Tongue (tissue), 3 donors: ENCODE measurements at places on chromosomes 3 and 15.

DNA sequence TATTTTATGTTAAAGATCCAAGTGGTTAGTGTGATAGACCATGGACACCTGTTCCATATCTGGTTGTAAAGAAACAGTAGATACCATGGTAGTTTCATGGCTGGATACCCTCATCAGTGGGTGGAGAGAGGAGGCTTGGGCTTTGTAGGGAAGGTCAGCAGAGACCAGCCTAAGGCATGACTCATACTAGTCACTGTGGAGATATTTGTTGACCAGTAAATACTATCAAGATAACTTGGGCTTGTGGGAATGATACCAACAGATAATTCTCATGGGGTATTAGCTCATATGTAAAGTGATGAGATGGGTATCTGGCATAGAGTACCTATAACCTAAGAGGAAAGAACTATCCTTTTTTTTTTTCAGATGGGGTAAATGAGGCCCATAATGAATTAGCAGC, 354.5 kb downstream of the CACNA2D3 start:
- no peak for DNase-seq

GRCh38 chr3:186046838-186047237, 62.1 kb downstream of the ETV5 start:
- no peak for DNase-seq

DNA sequence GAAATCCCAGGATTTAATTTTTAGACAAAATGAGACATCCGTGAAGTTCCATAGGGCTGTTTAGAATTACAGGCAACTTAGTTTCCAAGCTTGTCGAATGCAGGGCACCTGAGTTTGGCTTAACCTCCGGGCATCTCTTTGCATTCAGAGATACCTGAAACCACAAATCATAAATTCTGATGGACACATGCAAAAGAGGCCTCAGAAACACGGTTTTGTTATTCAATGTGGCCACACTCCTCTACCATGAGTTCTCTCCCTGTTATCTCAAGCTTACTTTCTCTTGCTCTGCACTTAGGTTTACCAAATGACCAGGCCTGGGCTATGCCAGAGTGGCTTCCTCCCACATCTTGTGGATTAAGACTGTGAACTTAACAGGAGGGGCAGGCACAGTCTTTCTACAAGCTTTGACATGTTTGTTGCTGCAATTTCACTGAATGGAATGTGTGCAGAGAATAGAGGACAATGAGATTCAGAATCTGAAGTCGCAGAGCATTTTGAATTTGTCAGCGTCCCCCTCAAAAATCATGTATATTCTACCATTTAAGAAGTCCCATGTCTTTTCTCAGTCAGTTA, 137.7 kb downstream of the TPRG1 start:
- peak; percentile 40 for DNase-seq

DNA sequence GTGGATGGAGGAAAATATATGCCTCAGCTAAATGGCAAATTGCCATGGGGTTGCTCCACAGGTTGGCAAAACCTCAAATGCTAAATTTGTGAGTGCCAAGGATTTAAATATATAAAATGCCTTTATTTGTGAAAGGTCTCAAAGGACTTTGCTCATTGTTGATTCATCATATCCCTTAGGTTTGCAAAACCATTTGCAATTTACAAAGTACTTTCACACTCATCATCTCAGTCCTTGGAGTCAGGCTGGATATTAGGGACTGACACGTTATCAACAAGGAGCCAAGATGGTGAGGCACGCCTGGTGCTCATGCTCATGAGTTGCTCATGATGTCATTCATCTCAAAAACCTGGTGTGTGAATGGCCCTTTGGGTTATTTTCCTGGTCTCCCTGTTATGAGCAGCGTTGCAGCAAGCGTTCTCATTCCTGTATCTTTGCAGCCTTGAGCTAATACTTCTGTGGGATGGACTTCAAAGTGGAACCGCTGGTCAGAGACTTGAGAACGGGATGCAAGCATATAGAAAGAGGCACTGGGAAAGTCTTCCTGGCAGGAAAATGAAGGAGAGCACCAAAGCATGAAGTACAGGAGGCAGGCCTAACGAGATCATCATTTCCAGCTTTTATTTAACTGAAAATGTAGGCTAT, 66.0 kb downstream of the MYO1E start:
- DNase-seq = peak; percentile 19

DNA sequence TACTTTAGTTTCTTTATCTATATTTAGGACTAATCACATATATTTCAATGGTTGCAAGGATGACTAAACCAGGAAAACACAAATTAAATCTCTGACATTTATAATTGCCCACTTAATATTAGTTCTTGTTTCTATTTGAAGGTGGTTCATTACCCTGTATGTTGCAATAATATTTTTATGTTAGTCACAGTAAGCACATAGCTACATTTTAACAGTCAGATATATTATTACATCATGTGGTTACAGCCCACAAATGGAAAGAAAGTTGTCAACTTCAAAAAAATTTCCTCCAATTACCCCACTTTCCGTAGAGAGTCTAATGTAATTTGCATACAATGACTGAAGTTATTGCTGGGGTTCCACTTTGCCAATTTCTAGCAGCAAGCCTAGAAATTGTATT, 114.6 kb downstream of the TUSC7 start:
- DNase-seq = no peak
